Adipocyte (in vitro differentiated cells): ENCODE measurements at places on chromosomes 16 and 17.

DNA sequence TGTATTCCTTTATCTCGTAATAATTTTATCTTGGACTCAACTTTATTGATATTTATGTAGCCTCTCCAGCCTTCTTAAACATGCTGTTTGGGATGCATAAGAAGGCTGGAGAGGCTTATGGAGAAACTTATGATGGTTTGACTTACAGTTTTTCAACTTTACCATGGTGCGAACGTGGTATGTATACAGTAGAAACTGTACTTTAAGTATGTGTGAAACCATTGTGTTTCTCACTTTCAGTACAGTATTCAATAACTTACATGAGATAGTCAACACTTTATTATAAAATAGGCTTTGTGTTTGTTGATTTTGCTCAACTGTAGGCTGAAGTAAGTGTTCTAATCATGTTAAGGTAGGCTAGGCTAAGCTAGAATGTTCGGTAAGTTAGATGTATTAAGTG is 206.8 kb downstream of the SEC14L1 start:
- DNase-seq: no peak

DNA sequence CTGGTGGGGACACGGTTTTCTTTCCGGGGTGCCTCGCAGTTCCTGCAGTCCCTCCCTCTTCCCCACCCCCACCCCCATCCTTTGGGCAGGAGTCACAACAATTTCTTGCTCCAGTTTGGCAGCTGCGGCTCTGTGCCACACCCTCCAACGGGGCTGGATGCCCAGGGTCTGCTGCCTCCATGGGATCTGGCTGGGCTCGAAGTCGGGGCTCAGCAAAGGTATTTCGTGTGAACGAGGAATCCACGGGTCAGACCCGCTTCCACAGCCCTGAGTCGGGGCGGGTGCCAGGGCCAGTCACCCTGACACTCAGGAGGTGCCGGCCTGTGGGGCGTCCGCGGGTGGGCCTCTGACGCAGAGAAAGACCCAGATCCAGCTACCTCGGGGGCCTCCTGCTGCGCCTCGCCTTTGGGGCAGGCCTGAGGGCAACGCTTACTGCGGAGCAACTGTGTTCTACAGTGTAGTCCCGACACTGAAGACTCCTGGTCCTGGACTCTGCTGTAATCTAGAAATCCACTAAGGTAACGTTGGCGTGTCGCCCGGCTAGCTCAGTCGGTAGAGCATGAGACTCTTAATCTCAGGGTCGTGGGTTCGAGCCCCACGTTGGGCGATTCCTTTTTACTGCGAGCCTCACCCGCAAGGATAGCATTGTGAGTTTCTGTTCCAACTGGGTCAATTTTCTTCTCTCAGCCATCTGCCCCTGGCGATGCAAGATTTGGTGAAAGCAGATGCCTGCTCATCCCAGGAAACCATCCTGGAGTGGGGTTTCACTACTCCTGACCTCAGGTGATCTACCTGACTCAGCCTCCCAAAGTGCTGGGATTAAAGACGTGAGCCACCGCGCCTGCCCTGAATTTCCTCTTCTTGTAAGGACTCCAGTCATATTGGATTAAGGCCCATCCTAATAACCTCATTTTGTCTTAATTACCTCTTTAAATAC is 12.6 kb upstream of the OR1F1 start:
- DNase-seq: peak; percentile 44

DNA sequence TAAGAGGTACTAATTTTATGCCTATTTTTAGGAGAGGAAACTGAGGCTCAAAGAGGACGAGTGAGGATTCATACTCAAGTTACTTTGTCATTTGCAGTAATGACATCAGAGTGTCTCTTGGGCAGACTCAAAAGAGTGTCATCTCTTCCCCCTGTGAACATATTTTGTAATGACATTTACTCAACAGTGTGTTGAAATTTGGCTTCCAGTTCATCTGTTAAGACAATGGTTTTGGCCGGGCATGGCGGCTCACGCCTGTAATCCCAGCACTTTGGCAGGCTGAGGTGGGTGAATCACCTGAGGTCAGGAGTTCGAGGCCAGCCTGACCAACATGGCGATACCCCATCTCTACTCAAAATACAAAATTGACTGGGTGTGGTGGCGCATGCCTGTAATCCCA is 28.9 kb downstream of the WFDC1 start:
- no peak for DNase-seq

- DNase-seq: no peak
These were observed 875 bp downstream of the PRKCB start for GRCh38 chr16:23836404-23837311.

- DNase-seq: no peak
These were observed 36.3 kb downstream of the CDRT15 start for GRCh38 chr17:14200354-14200753.

- DNase-seq: no peak
These were observed 264.7 kb downstream of the ENGASE start for GRCh38 chr17:79339321-79339720.
